ENCODE measurements at places on chromosomes 4 and X. TPM values are rescaled to one million over a fixed set of nuclear protein-coding genes. Genes with fewer than 3 reads are reported as not detected.

FRG2 gene
- total RNA-seq = 1.4 TPM

RBM46 gene
- not detected for total RNA-seq

- DNase-seq = peak; percentile 27
Measured at GRCh38 chr4:121192480-121192879, 28.4 kb upstream of the TNIP3 start.

- DNase-seq = peak; percentile 79
Measured at GRCh38 chrX:5726224-5726623, 502.4 kb downstream of the NLGN4X start.

DNA sequence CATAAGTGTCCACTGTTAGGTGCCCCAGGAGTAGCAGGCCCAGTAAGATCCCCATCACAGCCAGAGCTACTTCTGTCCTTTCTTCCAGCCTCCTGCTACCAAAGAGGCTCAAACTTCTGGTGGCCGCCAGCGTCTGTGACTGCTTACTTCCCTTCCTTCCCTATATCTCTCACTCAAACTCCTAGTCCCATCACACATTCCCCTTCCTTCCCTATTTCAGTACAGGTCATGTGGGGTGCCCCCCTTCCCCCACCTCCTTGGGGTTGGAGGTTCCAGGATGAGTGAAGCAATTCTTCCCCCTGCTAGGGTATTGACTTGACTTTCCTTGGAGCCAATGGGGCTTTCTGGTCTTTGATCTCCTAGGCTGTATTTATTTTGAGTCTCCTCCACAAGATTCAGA lies at the start of gene VSIG4:
Gene VSIG4, minus strand, starts transcription at position 137 of the 400 bp plus-strand sequence. Its CDS starts 82 bp downstream, at position 55.
- DNase-seq = no peak

DNA sequence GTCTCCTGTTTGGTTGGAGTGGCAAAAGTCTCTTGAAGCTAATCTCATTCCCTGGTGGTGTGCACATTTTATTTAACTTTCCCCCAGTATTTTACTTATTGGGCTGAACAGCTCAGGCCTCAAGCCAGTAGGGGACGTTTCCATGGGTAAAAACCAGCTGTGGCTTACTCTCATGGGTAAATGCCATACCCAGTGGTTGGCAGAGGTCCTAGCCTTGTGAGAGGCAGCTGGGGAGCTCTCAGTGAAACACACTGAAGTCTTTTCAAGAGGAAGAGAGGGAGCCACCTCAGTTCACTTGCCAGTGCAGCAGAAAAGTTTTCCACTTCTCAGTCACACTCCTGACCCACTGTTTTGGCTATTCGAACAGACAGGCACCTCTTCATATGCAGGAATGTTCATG lies 1964.2 kb downstream of the ARAP2 start:
- DNase-seq = no peak

FMR1NB gene
- not detected for total RNA-seq

GRCh38 chrX:67543818-67544217 lies at the start of gene AR:
AR (plus strand) TSS chrX:67544021; CDS start chrX:67545147, 1,126 bp downstream.
- DNase-seq = peak; percentile 78

DNA sequence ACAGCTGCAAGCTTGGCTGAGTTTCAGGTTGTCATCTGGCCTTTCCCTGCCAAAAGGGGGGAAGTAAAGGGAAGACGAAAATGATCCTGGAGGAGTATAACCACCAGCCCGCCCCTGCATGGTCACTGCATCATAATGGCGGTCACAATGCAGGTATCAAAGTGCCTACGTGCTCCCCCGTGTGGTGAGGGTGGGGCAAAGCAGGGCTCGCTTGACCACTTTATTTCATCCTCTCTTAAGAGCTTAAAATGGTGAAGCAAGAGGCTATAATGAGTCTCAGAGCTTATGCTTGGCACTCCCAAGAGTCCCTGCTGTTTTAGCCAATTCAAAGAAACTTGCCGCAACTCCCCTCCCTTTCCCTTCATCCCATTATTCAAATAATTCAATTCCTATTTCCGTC lies 105.6 kb downstream of the APOOL start:
- DNase-seq = peak; percentile 14

GRCh38 chr4:11312389-11312788 lies 116.3 kb downstream of the HS3ST1 start:
- DNase-seq = peak; percentile 80

DNA sequence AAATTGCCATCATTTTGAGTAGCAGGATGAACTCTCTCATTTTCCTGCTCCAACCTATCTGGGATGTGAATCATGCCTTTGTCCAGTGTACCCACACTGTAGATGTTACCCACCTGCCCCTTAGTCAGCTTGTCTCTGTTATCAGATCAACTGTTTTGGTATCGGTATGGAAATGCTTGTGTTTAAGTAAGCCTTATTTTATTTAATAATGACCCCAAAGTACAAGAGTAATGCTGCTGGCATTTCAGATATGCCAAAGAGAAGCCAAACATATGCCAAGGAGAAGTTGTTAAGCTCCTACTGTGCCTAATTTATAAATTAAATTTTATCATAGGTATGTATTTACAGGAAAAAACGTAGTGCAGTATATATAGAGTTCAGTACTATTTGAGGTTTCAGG lies 18.6 kb upstream of the RAP1GDS1 start:
- DNase-seq = no peak

- DNase-seq = no peak
Measured at GRCh38 chr4:24742335-24742734, 53.0 kb upstream of the SOD3 start.

ALG13 gene
- total RNA-seq = 29.9 TPM

GRCh38 chr4:17769406-17770174 lies 11.8 kb downstream of the FAM184B start:
- DNase-seq = no peak

GRCh38 chr4:24425863-24426262 lies 158.5 kb downstream of the DHX15 start:
- DNase-seq = no peak

CLGN gene
- 3.6 TPM for total RNA-seq

ZFYVE28 gene
- 5.0 TPM for total RNA-seq

- DNase-seq = peak; percentile 70
Measured at GRCh38 chrX:148417934-148418333, 82.5 kb upstream of the AFF2 start.

GRCh38 chr4:61771056-61771455 lies 570.9 kb downstream of the ADGRL3 start:
- no peak for DNase-seq

GRCh38 chr4:16544251-16544721 lies 318.0 kb upstream of the TAPT1 start:
- no peak for DNase-seq

DNA sequence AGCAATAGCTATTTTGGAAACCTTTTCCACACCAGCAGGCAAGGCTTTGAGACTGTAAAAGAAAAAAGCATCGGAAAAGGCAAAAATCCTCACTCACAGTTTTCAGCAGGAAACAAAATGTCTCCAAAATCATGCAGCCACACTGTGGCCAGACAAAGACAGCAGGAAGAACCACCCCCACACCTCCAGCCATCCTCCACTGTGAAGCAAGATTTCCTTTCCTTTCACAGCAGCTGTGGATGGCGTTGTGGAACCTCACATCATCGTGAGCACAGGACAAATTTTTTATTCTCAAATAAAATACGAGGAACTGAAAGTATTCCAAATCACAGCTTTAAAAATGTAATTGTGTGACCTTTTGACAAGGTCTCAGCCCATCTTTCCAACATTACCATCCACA lies 351.7 kb upstream of the NOCT start:
- no peak for DNase-seq

ARHGAP6 gene
- total RNA-seq = 0.70 TPM

- DNase-seq = no peak
Measured at GRCh38 chr4:65083076-65083475, 587.2 kb downstream of the EPHA5 start.

DNA sequence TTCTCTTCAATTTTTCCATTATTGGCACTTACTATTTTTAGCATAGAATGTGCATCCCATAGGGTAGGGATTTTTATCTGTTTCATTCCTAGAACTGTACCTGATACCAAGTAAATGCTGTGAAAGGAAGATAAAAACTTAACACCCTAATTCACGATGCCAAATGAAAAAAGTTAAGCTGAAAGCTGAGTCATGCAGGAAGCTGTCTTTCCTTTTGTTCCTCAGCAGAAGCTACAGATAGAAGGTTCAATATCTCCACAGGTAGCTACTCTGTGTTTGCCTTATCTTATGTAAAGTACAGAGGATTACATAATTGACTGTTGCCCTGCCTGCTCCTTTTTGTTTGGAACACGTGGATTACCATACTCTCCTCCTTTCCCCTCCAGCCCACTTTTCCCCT lies 77.0 kb downstream of the LRP2BP start:
- DNase-seq = peak; percentile 47

MAGEA2B gene
- total RNA-seq = 18.4 TPM

DNA sequence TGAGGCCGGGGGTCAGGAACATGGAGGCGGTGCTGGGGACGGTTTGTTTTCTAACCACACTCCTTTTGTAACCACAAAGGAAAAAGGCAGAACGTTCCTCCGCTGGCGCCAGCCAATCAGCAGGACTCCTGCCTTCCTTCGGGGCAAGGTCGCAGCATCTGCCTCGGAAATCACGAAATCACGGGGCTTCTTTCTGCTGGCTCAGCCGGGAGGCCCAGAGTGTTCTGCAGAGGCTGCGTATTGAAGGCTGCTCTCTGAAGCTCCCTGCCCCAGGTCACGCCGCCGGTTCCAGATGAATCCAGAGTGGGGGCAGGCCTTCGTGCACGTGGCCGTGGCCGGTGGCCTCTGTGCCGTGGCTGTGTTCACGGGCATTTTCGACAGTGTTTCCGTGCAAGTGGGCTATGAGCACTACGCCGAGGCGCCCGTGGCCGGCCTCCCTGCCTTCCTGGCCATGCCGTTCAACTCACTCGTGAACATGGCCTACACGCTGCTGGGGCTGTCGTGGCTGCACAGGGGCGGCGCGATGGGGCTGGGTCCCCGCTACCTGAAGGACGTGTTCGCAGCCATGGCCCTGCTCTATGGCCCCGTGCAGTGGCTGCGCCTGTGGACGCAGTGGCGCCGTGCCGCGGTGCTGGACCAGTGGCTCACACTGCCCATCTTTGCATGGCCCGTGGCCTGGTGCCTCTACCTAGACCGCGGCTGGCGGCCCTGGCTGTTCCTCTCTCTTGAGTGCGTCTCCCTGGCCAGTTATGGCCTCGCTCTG lies 9.4 kb downstream of the TMEM187 start:
- no peak for DNase-seq

TLR7 gene
- total RNA-seq = not detected

- peak; percentile 26 for DNase-seq
Measured at GRCh38 chr4:99759346-99759984, 57.2 kb upstream of the DAPP1 start.

SRPX2 gene
- 10.3 TPM for total RNA-seq

PRSS12 gene
- 0.07 TPM for total RNA-seq

GRCh38 chr4:26907731-26908599 lies 47.3 kb downstream of the STIM2 start:
- DNase-seq = no peak

DNA sequence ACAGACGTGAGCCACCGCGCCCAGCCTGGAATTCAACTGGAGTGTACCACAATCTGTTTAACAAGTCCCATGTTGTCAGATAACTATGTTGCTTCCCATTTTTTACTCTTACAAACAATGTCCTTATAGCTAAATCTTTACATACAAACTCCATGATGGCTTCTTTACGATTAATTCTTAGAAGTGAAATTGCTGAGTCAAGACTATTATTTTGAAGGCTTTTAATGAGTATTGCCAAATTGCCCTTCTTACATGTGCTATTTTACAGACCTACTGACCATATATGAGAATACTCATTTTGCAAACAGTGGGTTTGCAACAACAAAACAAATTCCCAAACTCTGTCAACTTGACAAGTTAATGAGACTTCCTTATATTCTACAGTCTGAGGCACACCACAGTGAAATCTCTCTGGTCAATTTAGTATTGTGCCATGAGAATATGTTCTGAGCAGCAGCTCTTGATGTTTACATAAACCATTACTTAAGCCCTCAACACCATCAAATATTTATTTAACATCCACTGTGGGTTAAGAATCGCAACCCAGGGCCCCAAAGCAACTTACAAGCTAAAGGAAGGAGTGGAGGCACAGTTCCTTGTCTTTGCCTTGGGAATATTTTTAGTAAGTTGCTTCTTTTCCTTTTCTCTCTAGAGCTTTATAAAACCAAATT lies 128.5 kb downstream of the SPRY1 start:
- DNase-seq = no peak

DNA sequence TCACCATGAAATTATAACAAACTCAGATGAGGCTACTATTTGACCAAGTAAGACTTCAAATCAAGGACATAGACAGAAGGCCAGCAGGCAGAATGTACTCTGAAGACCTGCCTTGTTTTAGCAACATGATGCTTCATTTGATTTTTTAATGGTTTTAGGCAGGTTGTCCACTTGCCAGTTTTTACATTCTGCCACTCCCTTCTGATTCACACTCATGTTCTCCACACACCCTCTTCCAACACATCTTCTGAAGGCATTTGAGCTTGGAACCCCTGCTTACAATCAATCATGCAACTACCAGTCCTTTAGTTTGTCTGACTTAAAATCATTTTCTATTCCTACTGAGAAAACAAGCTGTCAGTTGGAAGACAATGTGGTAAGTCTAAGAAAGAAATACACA lies 114.9 kb upstream of the SMIM31 start:
- DNase-seq = no peak

DNA sequence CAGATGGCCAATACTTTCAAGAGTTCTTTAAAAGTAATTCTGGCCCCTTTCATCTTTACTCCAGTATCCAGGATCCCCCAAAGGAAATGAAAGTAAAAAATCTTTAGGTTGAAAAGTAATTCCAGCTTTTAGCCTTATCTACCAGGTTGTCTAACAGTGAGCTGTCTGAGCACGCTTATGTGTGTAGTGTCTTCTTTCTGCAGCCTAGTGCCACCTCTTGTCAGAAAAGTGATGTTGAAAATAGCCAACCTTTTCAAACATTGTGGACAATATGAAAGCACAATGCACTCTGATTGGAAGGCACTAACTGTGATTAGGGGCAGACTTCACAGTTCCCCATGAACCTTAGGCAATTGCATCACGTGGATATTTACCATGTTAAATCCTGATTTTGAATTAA lies 92.1 kb downstream of the RELL1 start:
- peak; percentile 12 for DNase-seq

- DNase-seq = no peak
Measured at GRCh38 chrX:82081027-82081426, 879.1 kb downstream of the SH3BGRL start.

DNA sequence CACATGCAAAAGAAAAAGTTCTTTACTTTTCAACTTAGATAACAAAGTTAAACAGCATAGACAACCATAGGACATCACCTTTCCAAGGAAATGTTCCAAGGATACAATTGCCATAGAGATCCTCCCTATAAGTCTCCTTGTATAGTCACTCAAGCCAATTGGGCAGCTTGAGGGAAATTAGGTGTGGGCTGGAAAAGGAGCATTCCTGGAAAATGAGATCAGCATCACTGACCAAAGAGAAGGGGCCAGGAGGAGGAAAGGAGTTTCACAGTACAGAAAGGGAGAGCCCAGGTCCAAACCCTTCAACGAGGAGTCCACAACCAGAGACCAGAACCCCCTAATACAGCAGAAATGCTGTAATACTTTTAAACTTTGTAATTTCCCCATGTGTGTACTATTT lies 91.5 kb upstream of the PPARGC1A start:
- peak; percentile 56 for DNase-seq

Data from HT1080 (cell line).